ENCODE measurements at places on chromosomes 12 and 14.

DNA sequence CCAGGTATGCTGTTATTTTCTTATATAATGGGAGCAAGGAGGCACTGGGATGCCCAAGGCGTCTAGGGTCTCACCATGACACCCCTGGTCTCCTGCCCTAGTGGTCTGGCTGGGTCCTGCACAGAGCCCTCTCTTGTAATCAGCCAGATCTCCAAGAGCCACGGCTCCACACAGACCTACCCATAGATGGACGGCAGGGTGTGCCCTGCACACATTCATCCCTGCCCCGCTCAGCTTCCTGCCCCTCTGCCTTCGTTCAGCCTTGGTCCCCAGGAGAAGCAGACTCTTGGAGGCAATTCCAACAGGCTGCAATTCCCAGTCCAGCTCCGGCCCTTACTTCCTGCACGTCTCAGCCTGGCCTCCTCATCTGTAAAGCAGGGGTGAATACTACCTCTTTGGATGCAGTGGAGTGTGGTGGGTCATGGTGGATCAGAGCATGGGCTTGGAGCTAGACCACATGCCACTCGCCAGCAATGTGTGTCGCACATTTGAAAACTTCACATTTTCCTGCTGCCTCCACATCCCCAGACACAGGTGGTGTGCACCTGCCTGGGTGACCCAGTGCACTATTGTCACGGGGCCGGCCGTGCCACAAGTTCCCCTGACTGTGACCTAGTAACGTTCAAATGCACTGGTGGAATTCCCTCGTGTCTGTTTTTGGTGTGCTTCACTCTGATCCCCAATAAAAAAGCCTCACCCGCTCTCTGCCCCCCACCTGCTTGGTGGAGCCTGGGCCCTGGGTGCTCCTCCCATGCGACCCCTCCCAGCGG lies 171.1 kb upstream of the PRMT8 start:
- DNase-seq = no peak

GRCh38 chr14:24058951-24059475 lies 7.2 kb downstream of the CARMIL3 start:
- DNase-seq = no peak

GRCh38 chr12:117527479-117527855 lies 166.0 kb upstream of the NOS1 start:
- DNase-seq = no peak

DNA sequence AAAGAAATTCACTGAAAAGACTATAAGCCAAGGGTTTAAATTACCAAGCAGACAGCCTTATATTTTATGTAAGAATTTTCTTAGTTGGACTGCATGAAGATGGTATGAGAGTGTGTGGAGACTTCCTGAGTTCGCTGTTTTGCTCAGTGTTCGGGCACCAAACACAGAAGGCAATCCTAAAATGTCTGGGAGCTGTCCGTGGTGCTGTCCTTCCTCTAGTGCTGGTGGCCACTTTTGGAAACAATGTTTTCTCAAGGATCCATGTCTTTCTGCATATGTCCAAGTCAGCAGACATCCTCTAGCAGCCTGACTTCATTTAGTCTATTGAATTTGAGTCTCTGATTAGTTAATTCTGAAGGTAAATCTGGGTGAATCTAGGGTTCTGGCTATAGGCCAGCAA lies 135.8 kb downstream of the SLC8A3 start:
- DNase-seq = no peak

DNA sequence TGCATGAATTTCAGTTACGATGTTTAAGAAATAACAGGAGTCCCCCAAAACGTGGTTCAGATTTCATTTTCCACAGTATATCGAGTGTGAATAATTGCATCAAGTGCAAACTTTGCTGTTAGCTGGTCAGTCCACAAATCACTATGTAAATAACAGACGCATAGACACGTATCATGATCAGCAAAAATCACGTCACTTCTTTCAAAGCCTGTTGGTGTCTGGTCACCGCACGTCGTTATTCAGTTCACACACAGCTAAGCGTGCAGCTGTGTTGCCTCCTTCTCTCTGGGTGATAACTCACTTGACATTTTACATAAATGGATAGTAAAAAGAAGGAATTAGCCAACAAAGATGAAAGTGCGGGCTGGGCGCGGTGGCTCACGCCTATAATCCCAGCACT lies 126.8 kb upstream of the MED13L start:
- DNase-seq = no peak

GRCh38 chr12:123114304-123115083 lies 36.4 kb downstream of the PITPNM2 start:
- DNase-seq = no peak

DNA sequence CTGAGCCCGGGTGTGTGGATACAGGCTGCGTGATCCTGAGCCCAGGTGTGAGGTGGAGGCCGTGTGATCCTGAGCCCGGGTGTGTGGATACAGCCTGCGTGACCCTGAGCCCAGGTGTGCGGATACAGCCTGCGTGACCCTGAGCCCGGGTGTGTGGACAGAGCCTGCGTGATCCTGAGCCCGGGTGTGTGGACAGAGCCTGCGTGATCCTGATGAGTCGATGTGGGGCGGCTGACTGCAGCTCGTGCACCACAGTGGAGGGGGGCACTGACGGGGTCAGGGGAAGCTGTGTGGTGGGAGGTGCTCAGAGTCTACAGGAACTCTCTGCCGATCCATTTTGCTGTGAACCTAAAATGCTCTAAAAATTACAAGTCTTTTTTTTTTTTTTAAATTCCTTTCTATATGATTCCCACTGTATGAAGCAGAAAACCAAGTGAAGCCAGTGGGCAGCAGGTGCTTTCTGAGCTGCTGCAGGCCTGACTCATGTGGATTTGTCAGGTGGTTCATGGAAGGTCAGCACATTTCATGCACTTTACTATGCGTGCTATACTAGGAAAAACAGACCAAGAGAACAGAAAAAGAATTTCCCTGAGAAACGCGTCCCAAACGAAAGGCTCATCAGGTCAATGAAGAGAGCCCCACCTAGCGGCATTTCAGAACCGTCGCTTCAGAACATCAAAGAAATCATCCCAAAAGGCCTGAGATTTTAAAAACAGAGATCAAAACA lies 19.3 kb downstream of the BRF1 start:
- DNase-seq = no peak

DNA sequence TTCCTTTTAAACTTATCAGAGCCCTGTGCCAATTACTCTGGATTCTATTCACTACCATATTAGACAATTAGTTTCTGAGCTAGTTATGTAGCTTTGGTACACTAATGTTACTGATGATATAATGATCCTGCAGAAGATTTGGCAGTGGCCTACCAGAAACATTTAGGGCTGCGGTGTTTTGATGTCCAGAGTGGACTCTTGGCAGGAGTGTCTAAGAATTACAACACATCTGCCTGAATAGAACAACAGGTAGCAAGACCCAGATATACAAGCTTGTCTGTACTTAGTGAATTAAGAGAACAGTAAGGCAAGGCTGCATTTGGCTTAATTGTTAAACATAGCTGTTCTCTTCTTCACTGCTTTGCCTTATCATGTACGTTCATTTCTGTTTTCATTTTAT lies 691.6 kb upstream of the FBXO33 start:
- no peak for DNase-seq

- DNase-seq = no peak
Measured at GRCh38 chr12:110149086-110149660, 25.0 kb downstream of the IFT81 start.

Data from common myeloid progenitor, CD34-positive (primary cell).